Activated T-cell treated with anti-CD3 and anti-CD28 coated beads, Interleukin-2, amount 50 U/mL, for 72 hours (primary cell): ENCODE measurements at places on chromosomes 11 and 22. TPM values are rescaled to one million over a fixed set of nuclear protein-coding genes. Genes with fewer than 3 reads are reported as not detected.

The IRAG1 gene
- total RNA-seq, result 0.09 TPM

The OR10G7 gene
- not detected for total RNA-seq

DNA sequence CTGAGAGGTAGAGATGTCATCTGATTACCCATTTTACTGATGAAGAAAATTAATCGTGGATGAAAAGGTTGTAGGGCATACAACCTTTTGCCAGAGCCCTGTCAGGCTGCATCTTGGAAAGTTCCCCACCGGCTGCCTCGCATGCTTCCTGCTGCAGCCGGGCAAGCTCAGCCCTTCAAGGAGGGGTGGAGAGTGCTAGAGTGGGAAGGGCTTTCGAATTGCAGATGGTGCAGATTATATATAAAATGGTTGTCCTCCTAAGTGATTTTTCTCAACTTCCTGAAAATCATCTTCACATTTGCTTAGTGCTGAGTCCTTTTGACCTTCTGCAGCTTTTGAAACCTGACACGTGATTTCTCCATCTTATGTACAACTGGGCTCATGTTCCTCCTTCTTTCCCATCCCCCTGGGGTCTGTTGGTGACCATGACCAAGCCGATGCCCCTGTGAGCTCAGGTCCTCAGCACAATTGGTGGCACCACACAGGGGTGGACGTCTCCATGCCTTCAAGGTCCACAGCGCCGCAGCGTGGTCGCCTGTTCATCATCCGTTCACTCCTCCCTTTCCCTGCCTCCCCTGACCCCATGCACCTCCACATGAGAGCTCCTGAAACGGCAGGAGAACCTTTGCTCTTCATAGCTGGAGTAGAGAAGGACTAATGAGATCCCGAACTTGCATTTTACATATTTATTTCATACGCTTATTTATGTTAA, 47.6 kb upstream of the MYO18B start:
- H3K36me3 ChIP-seq, result peaks cover 4% of the 10 kb centered on the region
- H3K4me1 ChIP-seq, result peaks cover 12% of the 10 kb centered on the region
- no peak overlapping the region for H3K4me3 ChIP-seq
- no peak for DNase-seq
- H3K27ac ChIP-seq, result no peak overlapping the region

- H3K36me3 ChIP-seq, result peaks cover 3% of the 10 kb centered on the region
- peak overlapping the region; percentile 64 for H3K4me3 ChIP-seq
- H3K27ac ChIP-seq, result no peak overlapping the region
- peak; percentile 48 for DNase-seq
- peaks cover 95% of the 10 kb centered on the region for H3K27me3 ChIP-seq
These were observed 103.6 kb upstream of the HSD17B12 start for GRCh38 chr11:43576803-43577521.

GRCh38 chr11:83088965-83089364, 17.3 kb upstream of the RAB30 start:
- no peak for DNase-seq
- H3K27me3 ChIP-seq, result no peaks in the 10 kb centered on the region
- peaks cover 22% of the 10 kb centered on the region for H3K4me1 ChIP-seq

- no peaks in the 10 kb centered on the region for H3K36me3 ChIP-seq
- H3K4me1 ChIP-seq, result no peaks in the 10 kb centered on the region
- H3K27me3 ChIP-seq, result no peaks in the 10 kb centered on the region
- H3K4me3 ChIP-seq, result no peak overlapping the region
- H3K27ac ChIP-seq, result no peak overlapping the region
These were observed 103.0 kb downstream of the C11orf58 start for GRCh38 chr11:16841481-16841880.

GRCh38 chr11:34356576-34356912, 1.3 kb downstream of the ABTB2 start:
- no peaks in the 10 kb centered on the region for H3K36me3 ChIP-seq
- no peak for DNase-seq
- H3K27ac ChIP-seq, result no peak overlapping the region
- H3K4me1 ChIP-seq, result peaks cover 24% of the 10 kb centered on the region
- H3K27me3 ChIP-seq, result peaks cover 69% of the 10 kb centered on the region
- peak overlapping the region; percentile 92 for H3K4me3 ChIP-seq

DNA sequence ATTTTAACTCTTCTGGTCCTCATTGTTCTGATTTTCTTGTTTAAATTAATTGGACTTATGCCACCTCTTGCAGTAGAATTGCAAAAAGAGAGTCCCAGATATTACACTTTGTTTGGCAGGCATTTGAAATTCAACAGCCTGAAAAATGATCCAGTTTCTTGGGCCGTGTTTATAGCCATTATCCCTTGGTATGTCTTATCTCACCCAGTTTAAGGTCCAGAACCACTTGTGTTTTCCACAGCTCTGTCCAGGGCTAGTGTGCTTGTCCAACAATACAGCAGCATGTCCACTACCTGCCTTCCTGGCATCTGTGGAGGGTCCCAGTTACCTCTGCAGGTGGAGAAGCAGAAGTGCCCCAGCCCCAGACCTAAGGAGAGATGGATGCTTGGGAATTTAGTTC, 397.4 kb downstream of the SOX6 start:
- DNase-seq, result no peak
- H3K36me3 ChIP-seq, result no peaks in the 10 kb centered on the region
- H3K27me3 ChIP-seq, result no peaks in the 10 kb centered on the region
- H3K4me3 ChIP-seq, result no peak overlapping the region
- no peaks in the 10 kb centered on the region for H3K4me1 ChIP-seq

The SEC14L6 gene
- total RNA-seq, result not detected

The GGT5 gene
- total RNA-seq, result 0.37 TPM

DNA sequence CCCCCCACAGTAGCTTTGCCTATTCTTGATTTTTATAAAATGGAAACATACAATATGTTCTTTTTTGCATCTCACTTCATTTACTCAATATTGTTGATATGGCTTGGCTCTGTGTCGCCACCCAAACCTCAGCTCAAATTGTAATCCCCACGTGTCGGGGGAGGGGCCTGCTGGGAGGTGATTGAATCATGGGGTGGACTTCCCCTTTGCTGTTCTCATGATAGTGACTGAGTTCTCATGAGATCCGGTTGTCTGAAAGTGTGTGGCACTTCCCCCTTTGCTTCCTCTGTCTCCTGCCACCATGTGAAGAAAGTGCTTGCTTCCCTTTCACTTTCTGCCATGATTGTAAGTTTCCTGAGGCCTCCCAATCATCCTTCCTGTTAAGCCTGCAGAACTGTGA, 431.3 kb downstream of the MN1 start:
- peak; percentile 12 for DNase-seq
- no peaks in the 10 kb centered on the region for H3K36me3 ChIP-seq
- H3K4me3 ChIP-seq, result no peak overlapping the region
- no peak overlapping the region for H3K27ac ChIP-seq
- H3K4me1 ChIP-seq, result no peaks in the 10 kb centered on the region
- H3K27me3 ChIP-seq, result peaks cover 10% of the 10 kb centered on the region

- no peaks in the 10 kb centered on the region for H3K27me3 ChIP-seq
- H3K36me3 ChIP-seq, result no peaks in the 10 kb centered on the region
- no peak for DNase-seq
- H3K4me1 ChIP-seq, result no peaks in the 10 kb centered on the region
These were observed 139.6 kb upstream of the TRPC6 start for GRCh38 chr11:101723371-101723770.

The KCNJ1 gene
- total RNA-seq, result not detected

The AMOTL1 gene
- 0.67 TPM for total RNA-seq

The MRGPRX4 gene
- not detected for total RNA-seq

DNA sequence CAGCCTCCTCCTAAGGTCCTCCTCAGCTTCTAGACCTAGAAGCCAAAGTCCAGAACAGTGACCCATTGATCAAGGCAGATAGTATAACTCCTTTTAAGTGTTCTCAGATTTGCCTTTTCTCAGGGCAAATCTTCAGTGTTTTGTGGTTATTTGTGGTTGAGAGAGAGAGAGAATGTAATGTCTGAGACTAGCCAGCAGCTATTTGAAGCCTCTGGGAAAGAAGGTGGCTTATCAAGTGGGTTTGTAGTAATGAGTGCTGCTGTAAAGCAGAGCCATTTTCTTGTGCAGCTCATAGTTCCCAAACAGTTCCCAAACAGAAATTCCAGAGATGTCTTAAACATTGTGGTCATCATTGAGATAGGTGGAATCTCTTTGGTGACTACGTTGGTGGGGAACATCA, 89.5 kb downstream of the RNF169 start:
- peaks cover 17% of the 10 kb centered on the region for H3K36me3 ChIP-seq
- peaks cover 5% of the 10 kb centered on the region for H3K4me1 ChIP-seq
- no peak overlapping the region for H3K4me3 ChIP-seq
- no peak overlapping the region for H3K27ac ChIP-seq
- no peak for DNase-seq

GRCh38 chr11:117932947-117933346, 3.7 kb upstream of the TMPRSS13 start:
- H3K36me3 ChIP-seq, result no peaks in the 10 kb centered on the region
- no peaks in the 10 kb centered on the region for H3K27me3 ChIP-seq
- H3K4me1 ChIP-seq, result peaks cover 93% of the 10 kb centered on the region
- H3K4me3 ChIP-seq, result no peak overlapping the region
- no peak for DNase-seq

The PICALM gene
- total RNA-seq, result 70.3 TPM

DNA sequence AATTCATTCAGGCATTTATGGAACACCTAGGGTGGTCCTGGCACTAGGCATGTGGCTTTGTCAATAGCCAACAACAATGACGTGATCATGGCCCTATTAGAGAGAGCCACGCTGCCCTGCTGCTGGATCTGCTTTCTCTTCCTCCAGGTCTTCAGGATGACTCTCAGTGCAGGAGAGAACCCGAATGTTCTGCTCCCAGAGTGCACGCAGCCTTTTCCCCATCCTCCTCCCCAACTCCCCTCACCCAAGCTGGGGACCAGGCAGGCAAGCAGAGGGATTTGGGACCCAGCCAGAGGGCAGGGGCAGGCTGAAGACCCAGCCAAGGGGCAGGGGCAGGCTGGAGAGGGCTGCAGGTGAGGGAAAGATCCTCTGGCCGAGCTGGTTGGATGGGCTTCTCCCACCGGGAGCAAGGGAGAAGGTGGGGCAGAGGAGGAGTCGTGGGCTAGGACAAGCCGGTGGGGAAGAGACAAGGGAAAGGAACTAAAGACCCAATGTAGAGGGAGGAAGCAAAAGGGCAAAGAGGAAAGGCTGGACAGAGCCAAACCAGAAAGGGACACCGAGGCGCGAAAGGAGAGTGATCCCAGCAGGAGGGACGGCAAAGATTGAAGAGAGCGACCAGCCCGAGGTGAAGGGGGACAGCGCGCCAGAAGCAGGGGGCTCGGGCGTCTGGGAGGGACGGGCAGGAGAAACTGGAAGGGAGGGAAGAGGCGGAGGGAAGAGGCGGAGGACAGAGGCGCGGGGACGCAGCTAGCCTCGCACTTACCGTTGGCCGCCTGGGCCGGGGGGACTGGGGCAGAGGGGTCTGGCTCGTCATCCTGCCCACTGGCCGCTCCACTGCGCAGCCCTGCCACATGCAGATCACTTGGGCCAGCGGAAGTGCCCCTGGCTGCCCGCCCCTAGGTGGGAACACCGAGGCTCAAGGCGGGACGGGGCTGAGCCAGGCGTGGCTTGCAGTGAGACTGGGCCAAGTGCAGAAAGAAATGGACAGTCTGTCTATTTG, at the start of gene KCTD14:
Gene KCTD14, minus strand, starts transcription at position 880 of the 1,000 bp plus-strand sequence. Its CDS starts 27 bp downstream, at position 853.
- peaks cover 16% of the 10 kb centered on the region for H3K27me3 ChIP-seq
- no peaks in the 10 kb centered on the region for H3K36me3 ChIP-seq
- no peak for DNase-seq
- no peak within 1 kb of the TSS for H3K27ac ChIP-seq
- peaks cover 8% of the 10 kb centered on the region for H3K4me1 ChIP-seq

DNA sequence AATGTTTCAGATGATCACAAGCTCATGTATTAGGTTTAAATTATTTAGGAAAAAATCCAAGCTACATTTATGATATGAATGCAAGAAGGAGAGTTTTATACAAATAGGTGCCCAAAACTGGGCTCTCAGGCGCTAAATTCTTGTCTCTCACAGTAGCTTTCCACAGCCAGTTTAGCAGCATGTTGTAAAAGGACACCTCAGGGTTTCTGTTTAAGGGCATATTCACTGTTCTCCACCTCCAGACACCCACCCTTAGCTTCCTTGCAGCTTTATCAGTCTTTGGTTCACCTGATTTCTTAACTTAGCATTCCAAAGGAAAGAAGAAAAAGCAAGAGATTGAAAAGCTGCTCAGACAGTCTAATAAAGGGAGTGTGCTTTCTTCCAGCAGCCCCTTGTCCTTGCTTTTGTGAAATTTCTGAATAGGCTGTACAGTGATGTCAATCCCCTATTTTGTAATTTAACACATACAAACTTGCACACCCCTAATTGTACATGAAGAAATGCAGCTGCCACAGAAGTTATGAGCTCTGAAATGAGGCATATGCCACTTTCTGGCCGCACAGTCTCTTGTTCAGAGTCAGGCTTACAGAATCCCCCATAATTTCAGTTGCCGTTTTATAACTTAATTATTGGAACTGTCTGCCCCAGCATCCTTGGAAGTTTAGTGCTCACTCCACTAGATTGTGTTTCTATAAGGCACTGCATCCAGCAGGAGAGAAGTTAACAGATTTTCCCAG, 262.1 kb downstream of the DDX10 start:
- H3K36me3 ChIP-seq, result no peaks in the 10 kb centered on the region
- H3K4me1 ChIP-seq, result no peaks in the 10 kb centered on the region
- H3K27ac ChIP-seq, result no peak overlapping the region
- DNase-seq, result no peak

The CHST1 gene
- total RNA-seq, result 0.10 TPM

DNA sequence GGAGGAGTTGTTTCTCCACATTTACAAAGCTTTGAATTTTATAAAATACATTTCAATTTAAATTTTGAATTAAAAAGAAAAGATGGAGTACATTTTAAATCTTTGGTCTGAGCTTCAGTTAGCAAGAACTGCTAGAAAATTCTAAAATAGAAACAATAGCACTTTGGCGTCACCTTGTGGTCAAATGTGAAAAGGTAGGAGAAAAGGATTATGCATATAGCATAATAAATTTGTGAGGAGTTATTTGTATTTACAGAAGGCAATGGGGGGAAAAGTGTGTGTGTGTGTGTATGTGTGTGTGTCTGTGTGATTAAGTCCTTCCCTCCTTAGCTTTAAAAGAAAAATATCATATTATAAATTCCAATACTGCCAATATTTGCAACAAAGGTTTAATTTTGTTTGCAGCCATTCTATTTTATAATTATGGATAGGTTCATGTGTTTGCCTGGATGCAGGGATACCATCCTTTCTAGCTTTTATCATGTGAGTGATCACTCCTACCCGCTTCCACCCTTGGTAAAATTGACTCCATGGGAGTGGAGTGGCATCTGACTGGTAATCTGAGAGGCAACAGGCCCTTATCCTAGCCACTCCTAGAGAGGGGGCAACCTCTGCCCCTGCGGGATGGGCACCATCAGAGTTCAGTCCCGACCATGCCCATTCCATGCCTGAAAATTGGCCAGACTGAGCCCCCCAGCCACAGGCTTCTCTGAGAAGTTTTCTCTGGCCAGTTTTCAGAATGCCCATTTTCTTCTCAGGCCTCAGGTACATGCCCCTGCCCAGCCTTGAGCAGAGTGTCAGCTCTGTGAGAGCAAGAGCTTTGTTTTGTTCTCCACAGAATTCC, 13.6 kb upstream of the LGR4 start:
- DNase-seq, result peak; percentile 57
- no peak overlapping the region for H3K27ac ChIP-seq
- no peaks in the 10 kb centered on the region for H3K27me3 ChIP-seq
